ENCODE measurements at places on chromosomes 11 and 22.

GRCh38 chr22:49561338-49561737 lies 266.3 kb downstream of the BRD1 start:
- no peak for DNase-seq

DNA sequence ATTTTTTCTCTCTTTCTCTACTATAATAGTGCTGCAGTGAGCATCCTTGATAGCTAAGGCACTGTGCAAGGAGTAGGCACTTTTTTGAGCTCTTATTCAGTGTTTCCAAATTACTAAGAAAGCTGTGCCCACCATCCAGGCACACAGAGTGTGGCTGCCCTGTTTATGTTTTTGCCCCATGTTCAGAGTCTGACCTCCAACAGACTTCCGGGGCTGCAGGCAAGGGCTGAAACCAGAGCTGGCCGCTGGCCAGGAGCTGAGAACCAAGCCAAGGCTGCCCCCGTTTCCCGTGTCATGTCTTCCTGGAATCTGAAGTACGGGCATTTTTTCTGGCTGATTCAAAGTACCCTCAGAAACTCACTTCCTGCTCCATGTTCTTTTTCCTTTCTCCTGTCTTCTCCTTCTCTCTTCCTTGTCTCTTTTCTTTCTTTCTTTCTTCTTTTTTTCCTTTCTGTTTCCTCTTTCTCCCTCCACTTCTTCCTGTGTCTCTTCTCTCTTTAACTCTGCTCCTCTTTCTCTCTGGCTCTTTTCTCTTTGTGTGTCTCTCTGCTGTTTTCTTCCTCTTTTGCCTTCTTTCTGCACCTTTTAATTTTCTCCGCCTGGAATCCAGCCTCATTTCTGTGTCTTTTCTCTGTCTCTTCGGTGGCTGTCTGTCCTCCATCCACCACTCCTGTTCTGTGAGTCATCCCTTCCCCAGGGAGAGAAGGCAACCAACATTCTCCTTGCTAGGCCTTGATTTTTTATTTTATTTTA lies 17.0 kb upstream of the KCTD14 start:
- DNase-seq, result no peak

- no peak for DNase-seq
These were observed 15.7 kb downstream of the NAP1L4 start for GRCh38 chr11:2976294-2977063.

GRCh38 chr11:119747868-119748660 lies 19.1 kb upstream of the NECTIN1 start:
- no peak for DNase-seq

GRCh38 chr22:46788441-46789172 lies 26.2 kb downstream of the TBC1D22A start:
- no peak for DNase-seq

GRCh38 chr11:122746050-122746478 lies 90.5 kb downstream of the UBASH3B start:
- no peak for DNase-seq

DNA sequence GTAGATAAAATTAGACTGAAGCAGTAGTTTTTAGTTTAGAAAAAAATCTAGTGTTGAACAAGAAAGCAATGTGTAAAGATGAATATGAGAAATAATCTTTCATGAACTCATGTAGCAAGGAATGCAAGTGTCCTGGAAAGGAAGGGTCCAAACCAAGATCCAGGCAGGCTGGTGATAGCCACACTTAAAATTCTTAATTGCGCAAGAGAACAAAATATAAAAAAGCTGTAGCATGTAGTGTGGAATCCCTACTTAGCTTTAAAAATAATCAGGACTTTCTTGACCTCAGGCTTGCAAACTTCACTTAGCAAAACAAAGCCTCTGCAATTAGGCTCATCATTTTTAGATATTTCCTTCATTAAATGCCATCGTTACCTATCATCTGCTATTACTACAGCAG lies 2186.1 kb upstream of the RAG2 start:
- no peak for DNase-seq

DNA sequence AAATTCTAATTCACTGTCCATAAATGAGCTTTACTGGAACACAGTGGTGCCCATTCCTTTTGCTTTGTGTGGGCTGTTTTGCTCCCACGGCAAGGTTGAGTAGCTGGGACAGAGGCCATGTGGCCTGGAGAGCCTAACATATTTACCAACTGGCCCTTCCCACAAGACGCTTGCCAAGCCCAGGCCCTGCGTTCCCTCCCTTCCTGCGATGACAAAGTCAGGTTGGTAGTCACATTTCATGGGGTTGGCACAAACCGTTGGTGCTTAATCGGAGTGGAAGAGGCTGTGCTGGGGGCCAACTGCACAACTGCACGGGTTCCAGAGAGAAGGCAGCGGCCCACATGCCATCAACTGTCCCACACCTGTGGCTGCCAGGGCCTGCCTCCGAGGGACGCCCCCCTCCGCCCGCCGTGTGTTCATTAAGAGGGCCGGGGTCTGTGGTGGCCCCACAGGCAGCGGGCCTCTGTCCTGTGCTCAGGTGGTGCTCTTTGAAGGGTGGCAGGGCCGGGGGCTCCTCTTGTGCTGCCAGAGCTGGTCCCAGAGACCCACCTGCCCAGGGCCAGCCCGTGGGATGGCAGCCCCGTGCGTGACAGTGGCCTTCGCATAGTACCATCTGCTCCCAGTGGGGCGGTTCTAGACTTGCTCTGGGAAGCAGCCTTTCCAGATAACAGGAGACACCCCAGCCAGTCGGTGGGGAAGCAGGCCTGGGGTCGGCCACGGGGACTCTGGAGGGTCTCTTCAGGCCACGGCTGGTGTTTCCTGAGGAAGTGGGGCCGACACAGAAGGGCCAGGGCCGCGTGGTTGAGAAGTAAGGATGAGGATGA lies 81.5 kb upstream of the CLDN5 start:
- DNase-seq, result no peak

DNA sequence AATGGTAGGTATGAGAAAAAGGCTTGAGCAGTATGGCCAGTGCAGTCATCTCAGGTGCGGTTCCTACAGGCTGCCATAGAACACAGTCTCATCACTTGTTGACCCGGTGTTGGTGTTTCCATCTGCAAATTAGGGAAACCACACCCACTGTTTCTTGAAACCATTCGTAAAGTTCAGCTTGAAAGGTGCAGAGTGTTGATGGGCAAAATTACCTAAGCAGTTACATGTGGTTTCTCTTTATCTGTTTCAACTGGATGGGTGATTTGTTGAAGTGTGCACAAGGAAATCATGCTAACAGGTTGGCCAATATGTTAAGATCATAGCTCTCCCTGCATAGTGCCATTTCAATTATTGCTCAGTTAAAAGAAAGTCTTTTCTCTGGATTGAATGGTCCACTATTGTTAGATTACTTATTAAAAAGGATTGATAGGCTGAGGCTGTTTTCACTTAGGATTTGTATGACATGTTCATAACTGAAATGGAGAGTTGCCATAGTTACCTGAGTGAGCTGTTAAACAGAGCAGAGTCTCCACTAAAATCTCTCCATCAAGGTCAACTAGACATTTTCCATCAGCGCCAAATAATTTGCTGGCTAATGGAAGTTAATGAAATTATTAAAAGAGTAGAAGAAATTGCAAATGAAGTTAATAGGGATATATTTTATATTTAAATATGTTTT lies 203.1 kb upstream of the MTMR2 start:
- no peak for DNase-seq

GRCh38 chr22:17707526-17707925 lies 66.7 kb downstream of the BID start:
- DNase-seq, result no peak
